ENCODE measurements at places on chromosomes 16 and 17. TPM values are rescaled to one million over a fixed set of nuclear protein-coding genes. Genes with fewer than 3 reads are reported as not detected.

CES5A gene
- not detected for polyA plus RNA-seq

SLFN14 gene
- polyA plus RNA-seq = not detected

DNA sequence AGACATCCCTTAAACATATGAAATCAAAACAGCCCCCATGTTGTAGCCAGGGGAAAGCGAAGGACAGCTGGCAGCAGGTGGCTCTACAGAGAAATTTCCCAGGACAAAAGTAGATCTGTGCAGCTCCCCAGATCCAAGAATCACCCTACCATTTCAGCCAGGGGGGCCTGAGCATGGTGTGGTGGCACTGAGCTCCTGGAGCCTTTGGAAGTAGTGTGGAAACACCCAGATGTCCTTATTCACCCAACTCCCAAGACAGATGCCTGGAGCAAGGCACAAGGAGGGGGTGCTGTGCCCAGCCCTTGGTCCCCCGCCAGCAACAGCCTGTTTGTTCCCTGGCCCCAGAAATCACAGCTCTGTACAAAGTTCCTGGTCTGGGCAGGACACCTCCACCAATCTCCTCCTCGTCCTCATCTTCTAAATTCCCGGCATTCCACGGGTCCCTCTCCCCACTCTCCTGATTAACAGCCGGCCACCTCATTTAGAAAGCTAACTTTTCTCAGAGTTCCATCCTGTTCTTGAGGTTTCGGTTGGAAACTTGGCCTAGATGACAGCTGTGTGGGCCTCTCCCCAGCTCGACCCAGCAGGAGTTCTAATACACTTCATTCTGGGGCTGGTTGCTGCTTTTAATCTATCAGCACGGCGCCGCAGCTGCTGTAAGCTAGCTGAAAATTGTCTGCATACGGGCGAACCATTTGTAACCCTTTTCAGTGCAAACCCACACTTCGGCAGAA is 191.1 kb downstream of the C16orf78 start:
- H3K36me3 ChIP-seq = no peaks in the 10 kb centered on the region
- no peak for DNase-seq
- no peak overlapping the region for H3K27ac ChIP-seq
- H3K4me1 ChIP-seq = no peaks in the 10 kb centered on the region

GRCh38 chr17:1216217-1217088 is 36.7 kb upstream of the ABR start:
- H3K4me1 ChIP-seq = no peaks in the 10 kb centered on the region
- no peaks in the 10 kb centered on the region for H3K27me3 ChIP-seq
- DNase-seq = no peak
- no peaks in the 10 kb centered on the region for H3K36me3 ChIP-seq

GRCh38 chr17:33779234-33779591 is 475.9 kb upstream of the CCL2 start:
- H3K4me1 ChIP-seq = no peaks in the 10 kb centered on the region
- H3K36me3 ChIP-seq = no peaks in the 10 kb centered on the region
- DNase-seq = peak; percentile 67
- no peaks in the 10 kb centered on the region for H3K27me3 ChIP-seq
- no peak overlapping the region for H3K27ac ChIP-seq

TLCD3B gene
- polyA plus RNA-seq = not detected

- H3K4me3 ChIP-seq = no peak overlapping the region
- H3K36me3 ChIP-seq = peaks cover 3% of the 10 kb centered on the region
- H3K27ac ChIP-seq = no peak overlapping the region
- peaks cover 3% of the 10 kb centered on the region for H3K4me1 ChIP-seq
These were observed 52.2 kb downstream of the SIAH1 start for GRCh38 chr16:48332978-48333377.

DNA sequence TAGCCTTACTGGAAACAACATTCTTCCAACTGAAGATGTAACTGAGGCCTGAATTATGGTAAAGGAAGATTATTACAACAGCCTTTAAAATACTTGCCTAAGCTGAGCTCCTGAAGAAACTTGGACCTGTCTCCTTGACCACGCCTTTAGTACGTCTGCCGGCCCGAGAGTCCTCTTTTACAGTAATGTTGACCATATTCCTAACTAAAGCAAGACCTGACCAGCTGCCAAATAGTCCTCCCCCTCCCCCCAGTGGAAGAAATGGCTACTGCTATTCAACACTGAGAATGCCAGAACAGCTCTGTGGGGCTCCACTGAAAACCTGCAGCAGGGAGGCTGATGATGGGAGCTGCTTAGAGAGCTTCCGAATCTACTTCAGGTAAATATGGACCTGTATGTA is 12.6 kb upstream of the FOXJ1 start:
- DNase-seq = no peak
- no peaks in the 10 kb centered on the region for H3K36me3 ChIP-seq
- no peaks in the 10 kb centered on the region for H3K27me3 ChIP-seq
- no peaks in the 10 kb centered on the region for H3K4me1 ChIP-seq
- H3K4me3 ChIP-seq = no peak overlapping the region

DNA sequence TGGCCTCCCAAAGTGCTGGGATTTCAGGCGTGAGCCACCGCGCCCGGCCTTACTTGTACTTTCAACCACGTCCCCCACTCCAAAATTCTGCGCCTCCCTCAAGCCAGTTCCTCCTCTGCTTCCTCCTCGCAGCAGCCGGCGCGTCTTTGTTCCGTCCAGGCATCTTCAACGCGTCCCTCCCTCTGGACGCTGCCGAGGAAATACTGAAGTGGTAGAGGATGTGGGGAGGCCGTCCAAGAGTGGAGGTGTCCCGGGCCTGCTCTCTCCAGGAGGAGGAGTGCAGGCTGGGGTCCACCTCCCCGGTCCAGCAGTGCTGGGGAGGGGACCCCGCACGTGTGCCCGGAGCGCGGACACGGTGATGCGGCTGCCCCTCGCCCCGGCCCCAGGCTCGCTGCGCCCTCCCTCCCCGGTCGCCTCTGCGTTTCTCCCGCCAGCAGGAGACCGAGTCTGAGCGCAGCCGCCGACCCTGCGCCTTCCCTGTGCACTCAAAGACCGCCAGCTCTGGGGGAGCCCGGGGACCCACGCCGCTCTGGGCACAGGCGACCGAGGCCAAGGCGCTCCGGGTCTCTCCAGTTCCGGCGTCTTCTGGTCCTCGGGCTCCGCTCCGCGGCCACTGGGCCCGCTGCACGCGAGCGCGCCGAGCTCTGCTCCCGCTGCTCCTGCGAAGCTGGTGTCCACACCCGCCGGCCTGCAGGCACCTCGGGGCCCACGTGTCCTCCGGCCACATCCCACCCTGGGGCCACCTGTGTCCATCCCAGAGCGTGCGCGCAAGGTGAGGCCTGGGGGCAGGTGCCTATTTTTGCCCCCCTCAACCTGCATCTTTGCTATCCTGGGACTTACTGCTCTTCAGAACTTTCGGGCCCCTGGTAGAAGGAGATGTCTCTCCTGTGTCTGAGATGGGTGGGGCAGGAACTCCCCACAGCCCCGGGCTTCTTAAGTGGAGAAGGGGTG is 31.7 kb downstream of the OSBPL7 start:
- H3K36me3 ChIP-seq = no peaks in the 10 kb centered on the region
- H3K27me3 ChIP-seq = peaks cover 20% of the 10 kb centered on the region
- no peaks in the 10 kb centered on the region for H3K4me1 ChIP-seq

DNA sequence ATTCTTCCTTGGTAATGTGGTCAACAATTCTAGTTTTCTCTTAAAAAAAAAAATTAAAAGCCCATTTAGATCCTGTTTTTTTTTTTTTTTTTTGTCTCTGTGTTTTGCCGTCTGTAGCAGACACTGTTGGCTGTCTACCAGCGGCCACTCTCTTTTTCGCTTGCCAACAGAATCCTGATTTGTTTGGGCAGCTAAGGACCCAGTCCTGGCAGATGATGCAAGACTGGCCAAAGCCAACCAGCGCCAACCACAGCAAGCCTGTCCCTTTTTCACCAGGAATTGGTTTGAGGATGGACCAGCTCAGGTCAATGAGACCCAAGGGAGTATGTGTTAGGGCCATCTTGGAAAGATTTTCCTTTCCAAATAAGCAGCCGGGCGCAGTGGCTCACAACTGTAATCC is 28.2 kb downstream of the ST3GAL2 start:
- no peaks in the 10 kb centered on the region for H3K4me1 ChIP-seq
- DNase-seq = no peak
- no peaks in the 10 kb centered on the region for H3K27me3 ChIP-seq
- H3K27ac ChIP-seq = no peak overlapping the region
- peaks cover 2% of the 10 kb centered on the region for H3K36me3 ChIP-seq

WFDC1 gene
- polyA plus RNA-seq = 34.8 TPM

DNA sequence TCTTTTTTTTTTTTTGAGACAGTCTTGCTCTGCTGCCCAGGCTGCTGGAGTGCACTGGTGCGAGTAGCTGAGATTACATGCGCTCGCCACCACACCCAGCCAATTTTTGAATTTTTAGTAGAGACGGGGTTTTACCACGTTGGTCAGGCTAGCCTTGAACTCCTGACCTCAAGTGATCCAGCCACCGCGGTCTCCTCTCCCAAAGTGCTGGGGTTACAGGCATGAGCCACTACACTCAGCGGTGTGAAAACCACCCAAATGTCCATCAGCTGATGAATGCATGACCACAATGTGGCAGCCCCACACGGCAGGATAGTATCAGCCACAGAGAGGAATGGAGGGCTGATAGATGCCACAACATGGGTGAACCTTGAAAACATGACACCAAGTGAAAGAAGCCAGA is 2.1 kb downstream of the P2RX5 start:
- no peak overlapping the region for H3K4me3 ChIP-seq
- no peaks in the 10 kb centered on the region for H3K4me1 ChIP-seq
- no peak overlapping the region for H3K27ac ChIP-seq
- no peaks in the 10 kb centered on the region for H3K27me3 ChIP-seq
- no peaks in the 10 kb centered on the region for H3K36me3 ChIP-seq
- no peak for DNase-seq

- no peaks in the 10 kb centered on the region for H3K4me1 ChIP-seq
- H3K27me3 ChIP-seq = no peaks in the 10 kb centered on the region
- H3K4me3 ChIP-seq = no peak overlapping the region
- no peak overlapping the region for H3K27ac ChIP-seq
These were observed 14.9 kb upstream of the C16orf54 start for GRCh38 chr16:29760567-29761279.

DNA sequence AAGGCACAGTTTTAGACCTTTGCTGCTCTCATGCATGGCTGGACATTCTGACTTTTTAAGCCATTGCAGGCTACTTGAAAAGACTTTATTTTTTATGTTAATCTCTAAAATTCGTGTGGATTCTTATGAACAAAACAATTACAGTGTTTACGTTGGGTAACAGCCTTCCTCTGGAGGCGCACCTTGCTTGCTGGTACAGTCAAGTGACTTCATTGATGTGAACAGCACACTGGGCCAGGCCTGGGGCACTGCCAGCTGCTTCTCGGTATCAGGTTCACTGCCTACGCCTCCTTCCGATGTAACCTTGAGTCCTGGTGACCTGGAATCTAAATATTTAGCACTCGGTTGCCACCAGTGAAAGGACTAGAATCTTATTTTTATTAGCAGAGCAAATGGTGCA is 27.8 kb downstream of the MARCHF10 start:
- DNase-seq = peak; percentile 71
- H3K27me3 ChIP-seq = no peaks in the 10 kb centered on the region

- no peaks in the 10 kb centered on the region for H3K36me3 ChIP-seq
- no peak for DNase-seq
- H3K27me3 ChIP-seq = no peaks in the 10 kb centered on the region
- H3K4me1 ChIP-seq = no peaks in the 10 kb centered on the region
These were observed 7.2 kb downstream of the RAB11FIP4 start for GRCh38 chr17:31398381-31399311.

GRCh38 chr16:72963533-72964315 is 84.2 kb downstream of the ZFHX3 start:
- H3K27me3 ChIP-seq = no peaks in the 10 kb centered on the region
- H3K36me3 ChIP-seq = peaks cover 6% of the 10 kb centered on the region
- no peak overlapping the region for H3K27ac ChIP-seq
- DNase-seq = no peak
- no peak overlapping the region for H3K4me3 ChIP-seq
